ENCODE measurements at places on chromosomes 11 and 22. TPM values are rescaled to one million over a fixed set of nuclear protein-coding genes. Genes with fewer than 3 reads are reported as not detected.

DNA sequence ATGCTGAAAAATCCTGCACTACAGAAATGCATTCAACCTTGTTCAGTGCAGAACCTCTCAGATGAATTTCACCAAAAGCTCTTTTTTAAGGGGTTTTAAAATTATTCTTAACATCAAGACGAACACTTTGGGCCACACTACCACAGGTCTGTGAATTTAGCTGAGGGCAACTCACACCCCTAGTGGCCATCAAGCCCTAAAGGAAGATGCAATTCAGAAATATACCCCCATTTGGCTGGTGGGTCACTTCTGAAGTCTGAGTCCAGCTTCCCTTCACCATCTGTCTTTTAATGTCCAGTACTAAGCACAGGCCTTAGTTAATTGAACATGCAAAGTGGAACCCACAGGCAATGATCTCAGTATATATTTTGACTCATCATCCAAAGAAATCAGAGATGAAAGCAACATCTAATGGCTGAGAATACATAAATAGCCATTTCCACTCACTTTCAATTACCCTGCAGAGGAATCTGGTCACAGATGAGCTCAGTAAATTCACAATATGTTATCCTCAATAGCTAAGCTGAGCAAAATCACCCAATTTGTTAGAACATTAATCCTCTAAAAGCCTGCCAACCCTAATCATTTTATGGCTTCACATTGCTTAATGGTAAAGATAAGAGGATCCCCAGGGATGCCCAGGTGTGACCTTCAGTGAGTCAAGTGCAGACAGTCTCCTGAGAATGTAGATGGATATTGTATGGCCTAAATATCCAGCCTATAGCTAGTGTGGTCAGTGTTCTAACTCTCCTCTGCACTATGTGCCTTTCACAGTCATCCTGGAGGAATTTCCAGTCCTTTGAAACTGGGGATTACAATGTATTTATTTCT, 50.3 kb downstream of the FAM76B start:
- peaks cover 22% of the 10 kb centered on the region for H3K27me3 ChIP-seq
- no peak for DNase-seq
- no peaks in the 10 kb centered on the region for H3K36me3 ChIP-seq
- no peak overlapping the region for H3K4me3 ChIP-seq
- no peaks in the 10 kb centered on the region for H3K4me1 ChIP-seq

IGLL5 gene
- not detected for total RNA-seq

CTSD gene
- total RNA-seq = 1,813 TPM

TLCD5 gene
- 22.8 TPM for total RNA-seq

VPREB3 gene
- not detected for total RNA-seq

DNA sequence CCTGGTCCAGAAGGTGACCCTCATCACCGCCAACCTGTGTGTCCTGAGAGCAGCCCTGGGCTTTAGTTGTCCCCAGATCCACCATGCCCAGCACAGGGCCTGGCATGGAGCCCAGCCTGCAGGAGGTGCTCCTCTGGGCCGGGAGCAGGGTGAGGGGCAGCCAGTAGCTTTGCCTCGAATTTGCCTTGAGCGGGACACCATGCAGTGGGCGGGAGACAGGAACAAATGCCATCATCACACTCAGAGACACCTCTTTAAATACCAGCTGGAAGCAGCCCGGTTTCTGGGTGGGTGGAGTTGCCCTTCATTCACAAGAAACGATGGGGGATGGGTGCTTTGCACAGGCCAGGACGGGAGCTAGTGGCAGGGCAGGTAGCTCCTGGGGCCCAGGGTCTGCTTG, 19.3 kb downstream of the FLRT1 start:
- H3K4me1 ChIP-seq = peaks cover 6% of the 10 kb centered on the region
- no peak for DNase-seq
- no peaks in the 10 kb centered on the region for H3K36me3 ChIP-seq
- H3K27me3 ChIP-seq = no peaks in the 10 kb centered on the region
- H3K4me3 ChIP-seq = no peak overlapping the region
- no peak overlapping the region for H3K27ac ChIP-seq
